NCI-H446 (cell line): ENCODE measurements at places on chromosomes 2 and 18.

DNA sequence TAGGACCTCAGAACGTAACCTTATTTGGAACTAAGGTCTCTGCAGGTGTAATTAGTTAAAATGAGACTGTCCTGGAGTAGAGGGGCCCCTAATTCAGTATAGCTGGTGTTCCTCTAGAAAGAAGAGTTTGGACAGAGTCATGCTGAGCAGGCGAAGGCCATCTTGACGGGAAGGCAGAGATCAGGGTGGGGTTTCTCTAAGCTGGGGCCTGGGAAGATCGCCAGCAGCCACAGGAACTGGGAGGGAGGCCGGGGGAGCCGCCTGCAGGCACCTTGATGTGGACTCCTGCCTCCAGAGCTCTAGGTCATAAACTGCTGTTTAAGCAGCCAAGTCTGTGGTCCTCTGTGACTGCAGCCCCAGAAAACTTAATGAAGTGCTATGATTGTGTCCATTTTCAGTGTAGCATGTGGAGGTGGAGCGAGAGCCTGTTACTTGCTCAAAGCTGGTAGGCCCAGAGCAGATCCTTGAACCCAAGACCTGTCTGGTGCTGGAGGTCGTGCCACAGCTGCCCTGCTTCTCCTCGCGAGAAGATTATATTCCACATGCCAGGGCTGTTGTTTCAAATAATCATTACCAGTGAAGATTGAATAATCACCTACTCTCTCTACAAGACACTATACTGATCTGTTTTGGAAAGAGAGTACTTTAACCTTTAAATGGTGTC is 105.7 kb downstream of the TPO start:
- DNase-seq: no peak

DNA sequence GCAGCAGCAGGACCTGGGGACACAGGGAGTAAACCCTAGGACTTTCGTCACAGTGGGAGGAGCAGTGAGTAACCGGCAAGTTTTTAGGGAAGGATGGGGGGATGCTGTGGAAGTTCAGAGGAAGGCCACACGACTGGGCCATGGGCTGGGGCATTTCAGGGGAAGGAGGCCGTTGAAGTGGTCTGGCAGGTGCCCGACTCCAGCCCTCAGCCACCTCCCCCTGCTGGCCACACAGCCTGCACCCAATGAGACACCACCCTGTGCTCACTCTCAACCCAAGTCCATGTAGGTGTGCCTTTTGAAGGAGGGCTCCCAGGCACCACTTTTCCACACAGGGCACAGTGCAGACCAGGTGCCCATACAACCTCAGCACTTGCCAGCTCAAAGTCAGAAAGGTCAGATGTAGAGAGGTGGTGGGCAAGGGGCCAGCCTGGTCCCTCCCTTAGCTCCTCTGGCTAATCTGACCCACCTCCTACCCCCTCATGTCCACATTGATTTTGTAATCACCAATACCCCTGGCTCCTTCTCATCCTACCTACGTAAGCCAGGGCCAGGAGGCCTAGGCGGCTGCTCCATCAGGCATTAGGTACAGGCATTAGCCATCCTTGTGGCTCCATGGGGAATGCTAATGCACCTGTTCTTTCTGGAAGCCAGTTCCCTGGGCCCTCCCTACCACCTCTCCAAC is 211.2 kb downstream of the SMAD2 start:
- no peak for DNase-seq

- DNase-seq: no peak
Observed at GRCh38 chr2:175233135-175233719, 51.7 kb upstream of the ATP5MC3 start.

DNA sequence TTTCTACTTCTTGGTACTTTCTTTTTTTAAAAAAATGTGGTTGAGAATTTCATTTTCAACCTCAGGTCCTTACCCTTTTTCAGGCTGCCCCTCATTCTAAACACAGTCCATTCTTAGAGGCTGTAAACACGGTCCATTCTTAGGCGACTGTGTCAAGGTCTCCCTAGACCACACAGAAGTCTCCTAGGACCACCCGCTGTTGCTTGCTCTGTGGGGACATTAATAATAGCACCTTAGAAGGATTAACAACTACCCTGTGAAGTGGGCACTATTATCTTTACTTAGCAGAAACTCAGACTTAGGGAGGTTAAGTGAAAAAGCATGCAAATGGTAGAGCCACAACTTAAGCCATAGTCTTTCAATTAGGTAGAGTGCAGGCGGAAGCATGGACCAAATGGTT is 91.7 kb downstream of the RBMS1 start:
- DNase-seq: no peak

GRCh38 chr2:70630761-70631160 is 77.1 kb upstream of the TGFA start:
- no peak for DNase-seq

GRCh38 chr2:188598551-188598950 is 306.9 kb downstream of the GULP1 start:
- DNase-seq: peak; percentile 73

DNA sequence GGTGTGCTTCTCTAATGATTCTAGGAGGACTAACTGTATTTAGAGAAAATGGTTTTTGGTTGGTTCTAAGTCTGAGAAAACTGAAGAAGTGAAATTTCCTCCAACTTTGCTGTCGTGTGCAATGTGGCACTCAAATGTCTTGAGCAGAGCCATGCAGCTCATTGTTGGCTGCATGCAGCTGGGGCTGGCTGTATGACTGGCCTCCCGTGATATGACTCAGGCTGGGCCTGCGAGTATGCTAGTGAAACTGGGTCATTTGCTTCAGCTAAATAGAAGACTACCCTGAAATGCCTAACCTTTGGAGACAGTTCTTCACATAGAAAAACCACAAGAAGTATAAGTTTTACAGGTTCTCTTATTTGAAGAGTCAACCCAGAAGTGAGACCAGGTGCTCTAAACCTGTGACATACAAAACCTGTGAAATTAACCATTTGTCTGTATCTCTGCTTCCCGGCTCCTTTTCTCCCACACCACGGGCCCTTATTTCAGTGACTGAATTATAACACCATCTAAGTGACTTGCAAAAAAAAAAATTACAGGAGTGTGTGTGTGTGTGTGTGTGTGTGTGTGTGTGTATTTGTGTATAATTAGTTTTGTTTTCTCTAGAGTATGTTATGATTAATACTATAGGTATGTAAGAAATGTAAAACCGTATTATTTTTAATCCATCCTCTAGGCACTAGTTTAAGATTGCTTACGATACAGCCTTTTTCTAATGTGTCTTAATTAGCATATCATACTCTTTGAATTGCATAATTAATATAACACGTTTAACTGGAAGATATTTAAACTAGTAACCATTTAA is 15.9 kb downstream of the POLI start:
- DNase-seq: no peak

- peak; percentile 56 for DNase-seq
Observed at GRCh38 chr2:189580658-189581353, at the start of gene SLC40A1. SLC40A1 (minus strand) TSS chr2:189580786; CDS start chr2:189580460, 326 bp downstream.

GRCh38 chr2:209662021-209662420 is 109.6 kb upstream of the UNC80 start:
- DNase-seq: no peak

DNA sequence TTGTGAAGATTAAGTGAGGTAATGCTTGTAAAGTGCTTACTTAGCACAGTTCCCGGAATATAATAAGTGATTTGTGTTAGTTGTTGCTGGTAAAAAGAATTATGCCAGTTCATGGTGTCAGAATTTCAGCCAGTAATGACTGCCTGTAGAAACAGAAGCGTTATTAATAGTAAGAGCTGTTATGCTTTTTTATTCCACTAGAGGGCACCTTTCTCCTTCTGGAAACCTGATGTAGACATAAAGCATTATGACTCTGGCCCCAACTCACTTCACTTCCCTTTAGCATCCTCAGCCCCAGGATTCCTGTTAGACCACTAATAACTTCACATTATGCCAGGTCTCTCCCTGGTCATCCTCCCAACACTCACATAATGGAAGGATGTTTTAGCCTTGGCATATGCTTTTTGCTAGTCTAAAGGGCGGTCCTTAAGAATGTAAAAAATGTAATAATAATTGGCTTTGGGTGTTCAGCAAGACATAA is 34.9 kb downstream of the C18orf54 start:
- DNase-seq: peak; percentile 31

DNA sequence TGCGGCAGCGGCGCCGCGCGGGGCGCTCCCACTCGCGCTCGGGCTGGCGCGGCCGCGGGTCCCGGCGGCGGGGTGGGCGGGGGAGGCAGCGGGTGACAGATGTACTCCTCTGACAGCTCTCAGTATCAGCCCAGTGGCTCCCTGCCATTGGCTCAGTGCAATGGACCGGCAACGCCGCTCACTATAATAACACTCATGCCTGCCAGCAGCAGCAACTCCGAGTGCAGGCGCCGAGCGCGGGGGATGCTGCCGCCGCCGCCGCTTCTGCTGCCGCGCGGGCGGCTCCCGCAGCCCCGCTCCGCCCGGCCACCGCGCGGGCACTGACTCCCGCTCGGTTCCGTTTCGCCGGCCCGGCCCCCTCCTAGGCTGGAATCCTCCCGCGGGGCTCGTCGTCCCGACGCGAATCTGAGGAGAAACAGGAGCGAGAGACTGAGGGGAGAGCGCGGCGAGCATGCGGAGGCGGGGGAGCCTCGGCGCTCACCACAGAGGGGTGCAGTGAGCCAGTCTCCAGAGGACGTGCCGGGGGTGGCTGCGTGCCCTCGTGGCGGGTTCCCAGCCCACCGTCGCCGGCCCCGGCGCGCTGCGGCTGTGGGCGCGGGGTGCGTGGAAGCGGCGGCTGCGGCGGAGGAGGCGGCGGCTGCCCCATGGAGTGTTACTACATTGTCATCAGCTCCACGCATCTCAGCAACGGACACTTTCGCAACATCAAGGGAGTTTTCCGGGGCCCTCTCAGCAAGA is at the start of gene ZNF804A:
Gene ZNF804A (plus strand): TSS at position 214 of the 738 bp plus-strand sequence. CDS start 431 bp downstream, at position 645.
- DNase-seq: peak; percentile 94

DNA sequence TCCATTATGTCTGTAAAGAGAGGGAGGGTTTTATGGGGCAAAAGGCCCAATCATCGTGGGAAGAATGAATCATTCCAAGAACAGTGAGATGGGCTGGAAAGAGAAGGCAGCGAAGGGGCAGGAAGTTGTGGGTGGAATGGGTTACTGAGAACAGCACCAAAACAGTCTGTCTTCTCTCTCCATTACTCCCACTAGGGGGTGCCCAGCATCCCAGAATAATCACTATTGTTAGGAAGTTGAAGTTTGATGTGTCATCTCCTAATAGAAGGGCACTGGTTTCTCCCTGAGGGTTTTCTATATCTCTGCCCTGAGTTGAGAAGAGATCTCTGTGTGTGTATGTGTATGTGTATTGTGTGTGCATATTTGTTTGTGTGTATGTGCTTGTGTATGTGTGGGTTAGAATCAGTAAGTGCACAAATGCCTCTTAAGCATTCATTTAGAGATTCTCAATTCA is 76.6 kb upstream of the MAP4K3 start:
- peak; percentile 70 for DNase-seq

- DNase-seq: no peak
Observed at GRCh38 chr2:231433990-231434389, 30.3 kb downstream of the NCL start.

- DNase-seq: peak; percentile 21
Observed at GRCh38 chr2:196170606-196171247, 651 bp downstream of the STK17B start.

- DNase-seq: no peak
Observed at GRCh38 chr2:145289946-145290345, 770.0 kb upstream of the ZEB2 start.

- no peak for DNase-seq
Observed at GRCh38 chr2:230749111-230749510, 36.5 kb downstream of the CAB39 start.

- no peak for DNase-seq
Observed at GRCh38 chr18:77067291-77068061, 65.1 kb downstream of the MBP start.

DNA sequence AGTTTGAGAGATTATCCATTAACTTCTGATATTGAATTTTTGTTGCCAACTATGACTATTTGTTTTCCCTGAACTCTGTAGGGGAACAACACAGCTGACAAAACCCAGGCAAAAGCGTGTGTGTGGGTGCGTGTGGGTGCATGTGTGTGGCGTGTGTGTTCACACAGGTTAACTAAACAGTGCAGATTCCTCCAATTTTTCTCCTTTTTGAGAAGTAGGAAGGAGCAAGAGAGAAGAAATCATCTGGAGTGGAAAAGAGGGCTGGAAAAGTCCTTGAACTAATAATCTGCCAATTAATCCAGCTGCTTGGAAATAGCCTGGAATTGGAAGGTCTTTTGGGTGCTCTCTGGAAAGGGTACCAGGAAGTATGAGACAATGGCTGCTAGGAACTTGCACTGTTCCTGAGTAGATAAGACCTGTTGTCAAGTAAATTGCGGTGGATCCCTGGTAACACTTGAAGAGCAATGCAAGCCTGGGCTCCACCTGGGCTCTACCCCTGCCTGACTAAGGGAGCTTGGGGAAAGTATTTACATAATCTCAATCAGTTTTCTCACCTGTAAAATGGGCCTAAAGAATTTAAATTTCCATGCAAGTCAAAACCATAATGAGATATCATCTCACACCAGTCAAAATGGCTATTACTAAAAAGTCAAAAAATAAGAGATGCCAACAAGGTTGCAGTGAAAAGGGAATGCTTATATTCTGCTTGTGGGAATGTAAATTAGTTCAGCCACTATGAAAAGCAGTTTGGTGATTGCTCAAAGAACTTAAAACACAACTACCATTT is 40.5 kb upstream of the IL1R1 start:
- no peak for DNase-seq

DNA sequence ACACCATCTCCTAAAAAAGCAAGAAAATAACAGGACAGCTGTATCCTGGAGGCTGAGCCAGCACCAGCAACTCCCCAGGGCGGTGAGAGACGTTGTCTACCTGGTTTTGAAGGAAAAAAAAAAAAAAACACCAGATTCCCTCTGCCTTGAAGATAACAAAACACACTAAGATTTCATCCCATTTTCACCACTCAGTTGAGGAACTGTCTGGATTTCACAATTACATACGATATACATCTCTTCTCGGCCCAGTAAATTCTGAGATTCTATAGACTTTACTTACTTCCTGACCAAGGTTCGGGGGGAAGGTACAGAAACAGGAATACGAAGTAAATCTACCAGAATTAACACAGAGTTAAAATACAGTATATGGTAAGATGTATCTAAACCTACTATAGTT is 8.5 kb downstream of the ZNF516 start:
- no peak for DNase-seq

- DNase-seq: no peak
Observed at GRCh38 chr2:1606046-1606400, 138.3 kb downstream of the PXDN start.

DNA sequence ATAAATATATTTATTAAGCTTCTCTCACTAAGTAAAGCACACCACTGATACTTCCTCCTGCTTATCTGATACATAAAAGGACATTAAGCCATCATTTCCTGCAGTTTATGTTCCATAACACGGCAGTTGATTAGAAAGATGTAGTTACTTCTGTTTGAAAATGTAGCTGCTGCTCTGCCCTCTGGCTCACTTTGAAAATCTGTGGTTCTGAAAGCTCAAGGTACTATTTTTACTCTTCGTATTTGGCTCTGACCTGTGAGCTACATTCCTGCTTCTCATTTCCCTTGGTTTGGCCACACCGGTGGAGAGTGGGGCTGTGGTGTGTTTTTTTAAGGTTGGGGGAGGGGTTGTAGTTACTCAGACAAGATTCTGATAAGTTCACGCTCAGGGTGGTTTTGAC is 12.8 kb upstream of the TTN start:
- no peak for DNase-seq
